ENCODE measurements at places on chromosomes 6 and 20.

GRCh38 chr6:22896696-22897095 is 327.3 kb downstream of the HDGFL1 start:
- no peak for DNase-seq

GRCh38 chr6:10425176-10425974 is 10.5 kb upstream of the TFAP2A start:
- no peak for DNase-seq

DNA sequence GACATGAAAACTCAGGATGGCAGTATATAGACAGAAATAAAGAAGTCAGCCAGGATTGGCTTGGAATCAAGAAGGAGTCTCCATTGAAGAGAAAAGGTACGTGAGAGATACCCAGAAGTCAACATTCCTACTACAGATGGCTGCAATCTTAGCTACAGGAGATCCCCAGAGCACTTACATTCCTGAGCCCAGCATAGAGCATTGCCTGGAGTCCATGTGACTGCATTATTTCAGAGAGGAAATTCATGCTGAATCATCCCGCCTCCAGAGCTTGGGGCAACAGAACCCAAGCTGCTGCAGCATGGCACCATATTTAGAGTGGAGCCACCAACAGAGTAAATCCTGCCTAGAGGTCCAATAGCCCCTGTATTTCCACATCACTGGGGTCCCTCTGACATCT is 125.0 kb upstream of the GRIK2 start:
- DNase-seq: no peak

DNA sequence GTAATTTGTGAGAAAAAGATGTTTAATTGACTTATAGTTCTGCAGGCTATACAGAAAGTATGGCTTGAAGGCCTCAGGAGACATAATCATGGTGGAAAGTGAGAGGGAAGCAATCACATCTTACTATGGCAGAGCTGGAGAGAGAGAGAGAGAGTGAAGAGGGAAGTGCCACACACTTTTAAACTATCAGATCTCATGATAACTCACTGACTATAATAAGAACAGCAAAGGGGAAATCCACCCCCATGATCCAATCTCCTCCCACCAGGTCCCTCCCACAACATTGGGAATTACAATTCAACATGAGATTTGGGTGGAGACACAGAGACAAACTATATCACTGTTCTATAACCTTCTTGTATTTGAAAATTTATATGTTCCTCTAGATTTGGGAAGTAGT is 117.2 kb upstream of the BMP5 start:
- DNase-seq: no peak

DNA sequence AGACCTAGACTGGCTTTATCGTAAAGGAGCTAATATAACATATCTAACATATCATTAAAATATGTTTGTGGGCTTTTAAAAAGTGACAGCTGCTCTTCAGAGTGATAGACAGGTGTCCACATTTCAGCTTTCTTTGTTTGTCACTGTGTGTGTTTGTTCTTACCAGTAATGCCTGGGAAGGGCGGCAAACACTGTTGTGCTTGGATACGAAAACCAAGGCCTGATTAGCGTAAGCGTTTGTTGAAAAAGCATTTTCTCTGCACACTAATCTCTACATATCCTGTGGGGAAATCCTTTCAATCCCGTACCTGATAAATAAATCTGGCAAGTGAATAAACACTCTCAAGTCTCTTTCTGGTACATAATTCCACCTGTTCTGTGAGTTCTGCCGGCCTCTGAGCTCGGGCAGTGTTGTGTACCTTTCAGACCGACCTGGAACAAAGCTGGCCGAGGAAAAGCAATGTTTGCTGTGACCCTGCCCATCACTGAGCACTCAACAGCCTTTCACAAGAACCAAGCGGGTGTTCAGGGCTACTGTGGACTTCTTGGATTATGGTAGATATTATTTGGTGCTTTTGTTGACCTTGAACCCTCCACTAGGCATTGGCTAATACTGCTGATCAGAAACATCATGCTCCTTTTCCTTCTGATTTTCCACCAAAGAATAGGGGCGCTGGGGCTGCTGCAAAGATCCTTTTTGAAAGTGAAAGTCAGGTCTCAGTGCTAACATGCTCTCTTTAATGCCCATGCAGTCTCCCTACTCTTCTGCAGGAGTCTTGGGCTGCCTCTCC is 100.4 kb downstream of the CD83 start:
- DNase-seq: no peak

DNA sequence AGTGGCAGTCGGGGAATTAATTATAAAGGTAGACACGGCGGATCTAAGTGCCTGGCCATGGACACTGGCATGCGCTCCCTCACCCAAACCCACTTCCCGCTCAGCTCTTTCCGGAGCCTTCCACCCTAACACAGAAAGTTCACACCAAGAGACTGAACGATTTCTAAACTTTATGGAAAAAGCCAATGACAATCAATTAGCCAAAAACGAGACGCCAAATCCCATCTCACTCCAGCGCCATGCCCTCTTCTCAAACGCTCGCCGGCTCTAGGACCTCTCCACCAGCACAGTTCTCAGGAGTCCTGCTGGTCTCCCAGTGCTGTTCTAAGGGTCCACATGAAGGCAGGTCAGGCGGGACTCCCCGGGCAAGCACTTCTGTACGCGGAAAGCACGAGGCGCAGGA is 641 bp downstream of the SF3B5 start:
- DNase-seq: no peak

- DNase-seq: peak; percentile 87
Measured at GRCh38 chr6:28880894-28881780, 42.6 kb downstream of the TRIM27 start.

DNA sequence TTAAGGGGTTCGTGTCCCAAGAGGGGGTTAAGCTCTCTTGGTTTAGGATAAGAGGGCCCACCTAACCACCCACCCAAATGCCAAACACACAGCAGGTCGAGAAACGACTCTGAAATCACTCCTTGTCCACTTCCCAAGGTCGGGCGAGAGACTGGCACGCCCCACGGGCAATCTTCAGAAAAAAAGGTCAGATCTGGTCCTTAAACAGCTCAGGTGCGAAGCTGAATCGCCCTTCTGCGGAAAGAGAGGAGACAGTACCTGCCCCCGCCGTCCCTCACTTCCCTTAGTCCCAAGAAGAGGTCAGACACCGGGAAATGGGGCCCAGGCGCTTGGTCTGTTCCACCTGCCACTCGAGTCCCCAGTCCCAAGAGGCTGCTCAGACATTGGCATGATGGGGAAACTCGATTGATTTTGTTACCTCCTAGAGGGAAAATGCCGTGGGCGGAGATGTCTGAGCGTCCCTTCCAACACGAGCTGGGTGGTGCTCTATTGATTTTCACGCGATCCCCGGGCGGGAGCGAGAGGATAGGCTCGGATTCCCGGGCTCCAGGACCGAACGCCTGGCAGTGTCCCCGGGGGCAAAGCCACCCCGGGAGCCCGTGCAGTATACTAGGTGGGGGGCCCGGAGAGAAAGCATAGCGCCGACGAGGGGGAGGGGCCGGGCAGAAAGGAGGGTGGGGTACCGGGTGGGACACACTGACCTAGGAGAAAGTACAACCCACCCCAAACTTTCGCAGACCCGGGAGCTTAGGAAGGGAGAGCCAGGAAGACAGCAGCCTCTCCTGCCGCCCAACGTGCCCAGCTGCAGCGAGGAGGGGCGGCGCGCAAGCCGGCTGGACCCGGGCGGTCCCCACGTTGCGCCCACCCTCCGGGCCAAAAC is 1.1 kb upstream of the SAMD5 start:
- no peak for DNase-seq

GRCh38 chr6:16649241-16649640 is 112.0 kb downstream of the ATXN1 start:
- DNase-seq: no peak

DNA sequence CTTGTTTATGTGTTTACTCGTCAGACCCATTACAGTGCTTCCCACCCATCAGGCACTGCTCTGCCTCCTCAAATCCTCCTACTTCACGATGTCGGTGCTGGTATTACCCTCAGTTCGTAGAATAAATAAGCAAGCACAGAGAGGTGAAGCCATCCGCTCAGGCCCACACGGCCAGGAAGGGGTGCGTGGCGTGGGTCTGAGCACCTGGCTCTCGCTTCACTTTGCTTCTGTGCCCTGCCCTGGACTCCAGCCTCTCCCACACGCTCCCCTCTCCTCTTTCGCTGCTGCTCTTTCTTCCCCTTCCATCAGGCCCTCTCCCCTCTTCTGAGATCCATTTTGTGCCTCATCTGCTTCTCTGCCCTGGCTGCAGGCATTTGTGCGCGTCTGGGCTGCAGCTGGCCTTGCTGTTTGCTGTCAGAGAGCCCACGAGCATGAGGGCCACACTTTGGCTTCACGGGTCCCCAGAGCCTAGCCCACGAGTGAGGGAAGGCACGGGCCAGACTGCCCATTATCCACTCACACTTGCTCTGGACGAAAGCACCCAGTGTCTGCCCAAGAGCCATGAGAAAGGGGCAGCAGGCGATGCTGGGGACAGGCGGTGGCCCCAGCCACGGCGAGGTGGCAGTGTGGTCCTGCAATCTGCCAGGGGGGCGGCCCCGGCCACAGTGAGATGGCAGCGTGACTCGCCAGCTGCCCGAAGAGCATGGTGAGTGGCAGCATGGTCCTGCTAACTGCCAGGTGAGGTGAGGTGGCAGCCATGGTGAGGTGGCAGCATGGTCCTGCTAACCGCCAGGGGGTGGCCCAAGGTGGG is 96.2 kb upstream of the MPC1 start:
- DNase-seq: no peak

- DNase-seq: no peak
Measured at GRCh38 chr6:107841275-107841670, 17.2 kb upstream of the SCML4 start.

GRCh38 chr20:17849901-17850683 is 118.5 kb downstream of the SNX5 start:
- DNase-seq: peak; percentile 96

DNA sequence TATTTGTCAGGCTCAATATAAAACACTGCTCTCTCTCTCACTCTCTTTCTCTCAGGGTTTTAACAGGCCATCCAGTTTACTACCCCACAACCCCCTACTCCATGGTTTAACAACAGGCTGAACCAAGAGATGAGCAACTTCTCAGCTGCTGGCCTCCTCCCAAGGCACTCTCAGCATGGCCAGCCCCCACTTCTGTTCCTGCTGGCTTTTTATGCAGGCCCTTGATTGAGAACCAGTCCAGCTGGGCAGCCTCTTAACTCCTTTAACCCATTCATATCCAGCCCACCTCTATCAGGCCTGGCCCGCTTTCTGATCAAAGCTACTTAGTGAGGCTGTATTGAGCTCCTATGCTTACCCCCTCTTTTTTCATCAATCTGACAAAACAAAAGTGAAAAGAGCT is 346.8 kb upstream of the POU3F2 start:
- no peak for DNase-seq

- DNase-seq: no peak
Measured at GRCh38 chr6:8108031-8108660, 5.8 kb upstream of the EEF1E1 start.

GRCh38 chr20:41029150-41029901 is 704 bp downstream of the TOP1 start:
- DNase-seq: no peak

- peak; percentile 69 for DNase-seq
Measured at GRCh38 chr6:111482188-111482958, 645 bp downstream of the REV3L start.

GRCh38 chr6:158516098-158516497 is 43.8 kb upstream of the TMEM181 start:
- DNase-seq: no peak

DNA sequence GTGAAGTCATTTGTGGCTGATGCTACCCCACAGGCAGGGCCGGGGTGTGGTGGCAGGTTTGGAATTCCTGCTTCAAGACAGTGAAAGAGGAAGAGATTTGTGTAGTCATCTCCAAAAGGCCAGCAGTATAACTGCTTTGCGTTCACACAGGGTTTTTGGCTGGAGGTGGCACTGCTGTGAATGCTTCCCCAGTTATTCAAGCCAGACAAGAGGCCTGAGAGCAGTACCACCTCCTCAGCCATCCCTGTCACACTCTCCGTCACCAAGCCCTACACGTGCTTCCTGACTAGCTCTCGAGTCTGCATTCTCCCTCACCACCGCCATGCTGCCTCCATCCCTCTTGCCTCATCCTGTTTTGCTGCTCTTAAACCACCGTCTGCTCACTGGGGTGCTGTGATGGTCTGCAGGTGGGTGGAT is 23.9 kb downstream of the ARMC2 start:
- DNase-seq: no peak

GRCh38 chr6:70375166-70375565 is 38.1 kb upstream of the FAM135A start:
- no peak for DNase-seq

GRCh38 chr6:47203266-47203937 is 106.3 kb downstream of the TNFRSF21 start:
- no peak for DNase-seq

DNA sequence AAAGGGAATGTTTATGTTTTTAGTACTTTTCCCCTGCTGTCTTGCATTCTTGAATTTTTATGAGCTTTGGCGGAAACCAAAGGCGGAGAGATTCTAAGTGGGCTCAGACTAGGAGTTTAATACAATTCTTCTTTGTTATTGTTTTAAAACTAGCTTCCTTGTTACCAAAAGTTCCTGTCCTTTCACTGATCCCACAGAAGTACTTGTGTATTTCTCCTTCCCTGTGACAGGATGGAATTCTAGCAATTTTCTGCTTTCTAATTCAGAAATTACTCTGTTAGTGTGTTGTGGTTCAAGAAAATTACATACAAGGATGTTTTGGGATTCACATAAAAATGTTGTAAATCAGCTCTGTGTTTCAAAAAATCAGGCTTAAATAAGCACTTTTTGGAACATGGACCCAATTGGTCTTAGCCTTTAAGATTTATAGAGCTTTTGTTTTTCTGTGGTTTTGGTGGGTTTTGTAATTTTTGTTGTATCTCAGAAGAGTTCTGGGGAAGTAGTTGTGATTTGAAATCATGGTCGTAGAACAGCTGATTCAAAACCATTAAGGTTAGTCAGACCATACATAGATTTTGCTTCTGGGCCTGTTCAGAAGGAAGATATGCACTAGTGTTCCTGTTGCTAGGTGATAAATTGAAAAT is 17.6 kb upstream of the CTAGE9 start:
- no peak for DNase-seq

DNA sequence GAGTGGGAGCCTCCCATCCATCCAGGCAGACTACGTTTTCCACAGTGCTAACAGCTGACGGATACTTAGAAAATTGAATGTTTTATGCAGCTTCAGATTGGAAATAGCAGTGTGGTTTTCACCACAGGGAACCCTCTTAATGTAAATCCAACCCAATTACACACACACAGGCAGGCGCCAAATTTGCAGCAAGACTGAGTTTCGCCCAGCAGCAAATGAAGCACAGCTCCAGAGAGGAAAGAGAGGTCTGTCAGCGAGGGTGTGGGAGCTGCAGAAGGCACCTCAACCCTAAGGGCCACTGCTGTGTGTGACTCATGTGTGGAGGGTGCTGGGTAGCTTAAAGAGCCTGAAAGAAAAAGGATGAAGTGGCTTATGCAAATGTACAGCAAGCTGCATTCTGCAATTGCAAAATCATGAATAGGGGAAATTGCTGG is 365.7 kb downstream of the MAFB start:
- no peak for DNase-seq

GRCh38 chr6:165987483-165988301 is 180.0 kb downstream of the TBXT start:
- DNase-seq: peak; percentile 90

- DNase-seq: no peak
Measured at GRCh38 chr6:70820778-70821177, 136.1 kb downstream of the B3GAT2 start.
